Mucosa of gallbladder (tissue), 1 donor: ENCODE measurements at places on chromosomes 5 and 9.

DNA sequence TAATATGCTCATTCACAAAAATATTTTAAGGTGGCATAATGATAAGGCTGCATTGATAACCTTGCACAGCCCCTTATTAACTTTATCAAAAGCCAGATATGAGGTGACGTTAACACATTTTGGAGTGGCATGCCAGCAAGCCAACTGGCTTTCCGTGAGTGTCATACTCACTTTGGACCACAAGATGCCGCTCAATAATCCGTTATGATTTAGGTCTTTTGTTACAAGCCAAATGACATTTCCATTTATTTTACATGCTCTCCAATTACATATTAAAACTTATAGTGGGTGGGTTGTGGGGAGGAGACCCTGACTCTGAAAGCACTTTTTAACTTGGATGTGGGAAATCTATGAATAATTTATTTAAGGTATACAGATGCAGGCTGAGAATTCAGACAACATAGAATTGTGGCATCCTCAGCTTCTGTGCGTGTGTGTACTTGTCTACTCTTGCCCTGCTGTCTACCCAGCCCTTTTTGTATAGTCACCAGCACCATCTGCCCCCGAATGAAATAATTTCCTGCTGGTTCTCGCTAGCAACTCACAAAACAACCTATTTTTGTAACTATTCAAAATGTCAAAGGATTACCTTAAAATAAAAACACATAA, 305.1 kb downstream of the PSAT1 start:
- DNase-seq: peak; percentile 28

- no peak for DNase-seq
Measured at GRCh38 chr5:148290271-148291195, 21.7 kb upstream of the SPINK7 start.

- DNase-seq: no peak
Measured at GRCh38 chr9:27888661-27889295, 315.5 kb upstream of the C9orf72 start.

- peak; percentile 60 for DNase-seq
Measured at GRCh38 chr9:123349691-123350480, 6.1 kb upstream of the CRB2 start.

- DNase-seq: no peak
Measured at GRCh38 chr5:45491368-45491767, 204.8 kb downstream of the HCN1 start.
